ACHN (cell line): ENCODE measurements at places on chromosomes 3 and 15.

DNA sequence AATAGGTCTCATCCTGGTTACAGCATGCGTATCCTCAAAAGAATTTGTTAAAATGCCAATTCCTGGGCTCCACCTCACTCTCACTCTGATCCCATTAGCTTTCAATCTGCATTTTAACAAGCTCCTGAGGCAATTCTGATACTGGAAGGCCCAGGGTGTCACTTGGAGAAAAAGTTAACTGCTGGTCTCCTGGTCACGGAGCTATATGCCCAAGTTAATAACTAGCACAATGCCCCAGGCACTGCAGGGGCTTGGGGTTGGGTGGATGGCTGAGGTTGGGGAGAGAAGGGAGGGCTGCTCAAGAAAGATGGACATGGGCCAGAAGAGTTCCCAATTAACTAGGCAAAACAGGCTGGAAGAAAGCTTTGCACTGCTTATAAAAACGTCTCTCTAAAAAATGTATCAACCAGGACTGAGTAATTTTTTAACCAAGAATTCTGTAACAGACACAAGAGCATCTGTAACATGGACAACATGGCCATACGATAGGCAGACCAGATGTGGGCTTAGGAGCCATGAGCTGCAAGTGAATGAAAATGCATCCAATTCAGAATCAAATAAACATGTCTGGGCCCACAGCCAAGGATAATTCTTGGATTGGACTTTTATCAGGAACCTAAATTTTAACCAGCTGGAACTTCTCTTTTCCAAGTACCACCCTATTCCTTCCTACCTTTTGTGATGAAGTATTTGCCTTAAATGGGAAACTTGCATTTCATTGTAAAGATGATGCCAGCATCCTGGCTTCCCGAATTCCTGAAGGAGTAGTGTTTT is 4.2 kb downstream of the IL17RD start:
- no peak for DNase-seq

- DNase-seq, result no peak
These were observed 112.5 kb upstream of the CADPS start for GRCh38 chr3:62987721-62988120.

GRCh38 chr3:147613725-147614124 is 204.6 kb downstream of the ZIC1 start:
- DNase-seq, result no peak

- DNase-seq, result no peak
These were observed 10.3 kb downstream of the CX3CR1 start for GRCh38 chr3:39269528-39269927.

DNA sequence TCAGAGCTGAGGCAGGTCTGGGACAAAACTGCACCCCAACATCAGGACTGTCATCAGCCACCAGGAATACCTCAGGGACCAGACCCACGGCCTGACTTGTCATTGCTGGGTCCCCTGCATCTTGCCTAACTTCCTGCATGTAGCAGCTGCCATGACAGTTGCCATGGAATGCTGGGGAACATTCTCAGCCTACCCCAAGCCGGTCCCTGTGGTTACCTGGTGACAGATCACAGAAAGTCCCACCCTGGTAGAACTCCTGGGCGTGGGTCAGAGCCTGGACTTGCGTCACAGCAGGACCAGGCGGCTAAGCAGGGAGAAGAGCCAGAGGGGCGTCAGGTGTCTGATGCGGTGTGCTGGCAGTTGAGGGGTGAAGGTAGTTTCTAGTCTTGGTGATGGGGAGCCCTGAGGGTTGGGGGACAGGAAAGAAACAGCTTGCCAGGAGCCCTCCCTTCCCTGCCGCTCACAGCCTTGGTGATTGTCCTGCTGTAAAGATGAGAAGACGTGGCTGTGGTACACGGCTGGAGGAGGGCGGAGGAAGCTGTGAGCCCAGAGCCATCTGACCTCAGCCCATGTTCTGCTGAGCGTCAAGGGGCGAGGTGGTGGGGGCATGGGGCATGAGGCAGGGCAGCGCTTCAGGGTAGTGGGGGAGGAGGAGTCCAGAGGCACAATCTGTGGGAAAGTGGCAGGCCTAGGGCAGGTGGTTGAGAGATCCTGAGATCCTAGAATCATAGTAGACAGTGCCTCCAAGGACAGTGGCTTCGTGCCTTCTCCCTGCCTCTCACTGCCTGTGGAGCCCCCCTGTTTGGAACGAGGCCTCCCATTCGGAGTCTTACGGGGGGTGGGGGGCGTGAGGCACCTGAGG is 5.4 kb downstream of the H1-8 start:
- DNase-seq, result no peak

DNA sequence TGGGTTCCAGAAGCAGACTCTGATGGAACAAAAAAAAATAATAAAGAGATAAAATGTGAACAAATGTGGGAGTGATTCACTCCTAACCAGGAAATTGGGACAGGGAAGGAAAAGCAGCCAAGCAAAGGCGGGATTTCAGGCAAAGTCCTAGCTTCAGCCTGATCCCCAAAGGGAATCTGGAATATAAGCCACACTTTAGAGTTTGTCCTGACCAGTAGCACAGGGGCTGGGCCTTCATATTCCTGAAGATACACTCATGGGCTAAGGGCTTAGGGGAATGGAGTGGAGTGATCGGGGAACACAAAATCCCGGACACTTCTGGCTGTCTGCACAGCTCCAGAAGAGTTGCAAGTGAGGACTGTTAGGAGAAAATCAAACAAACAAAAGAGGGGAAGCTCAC is 135.0 kb upstream of the COL8A1 start:
- DNase-seq, result no peak

- peak; percentile 31 for DNase-seq
These were observed 146.1 kb upstream of the BCHE start for GRCh38 chr3:165983284-165983683.
